Psoas muscle (tissue), 8 donors: ENCODE measurements at places on chromosomes 3 and 15. TPM values are rescaled to one million over a fixed set of nuclear protein-coding genes. Genes with fewer than 3 reads are reported as not detected.

Gene TMCO5A
- polyA plus RNA-seq = not detected

Gene SLC9C1
- polyA plus RNA-seq = 0.01 TPM

Gene CYB561D2
- 34.8 TPM for polyA plus RNA-seq

Gene XPC
- 6.2 TPM for polyA plus RNA-seq

Gene ALPK3
- polyA plus RNA-seq = 117 TPM

Gene UPK1B
- polyA plus RNA-seq = 0.03 TPM

Gene CTXND1
- 0.04 TPM for polyA plus RNA-seq

Gene CCDC54
- polyA plus RNA-seq = not detected

GRCh38 chr3:121231872-121232271 is 313.9 kb downstream of the POLQ start:
- no peak overlapping the region for H3K4me3 ChIP-seq
- H3K4me1 ChIP-seq = no peaks in the 10 kb centered on the region
- H3K36me3 ChIP-seq = no peaks in the 10 kb centered on the region
- H3K27me3 ChIP-seq = no peaks in the 10 kb centered on the region
- H3K27ac ChIP-seq = no peak overlapping the region

- no peaks in the 10 kb centered on the region for H3K4me1 ChIP-seq
- H3K27me3 ChIP-seq = no peaks in the 10 kb centered on the region
- no peak for DNase-seq
- no peaks in the 10 kb centered on the region for H3K36me3 ChIP-seq
- H3K27ac ChIP-seq = no peak overlapping the region
Measured at GRCh38 chr3:31836131-31837075, 144.7 kb downstream of the OSBPL10 start.

DNA sequence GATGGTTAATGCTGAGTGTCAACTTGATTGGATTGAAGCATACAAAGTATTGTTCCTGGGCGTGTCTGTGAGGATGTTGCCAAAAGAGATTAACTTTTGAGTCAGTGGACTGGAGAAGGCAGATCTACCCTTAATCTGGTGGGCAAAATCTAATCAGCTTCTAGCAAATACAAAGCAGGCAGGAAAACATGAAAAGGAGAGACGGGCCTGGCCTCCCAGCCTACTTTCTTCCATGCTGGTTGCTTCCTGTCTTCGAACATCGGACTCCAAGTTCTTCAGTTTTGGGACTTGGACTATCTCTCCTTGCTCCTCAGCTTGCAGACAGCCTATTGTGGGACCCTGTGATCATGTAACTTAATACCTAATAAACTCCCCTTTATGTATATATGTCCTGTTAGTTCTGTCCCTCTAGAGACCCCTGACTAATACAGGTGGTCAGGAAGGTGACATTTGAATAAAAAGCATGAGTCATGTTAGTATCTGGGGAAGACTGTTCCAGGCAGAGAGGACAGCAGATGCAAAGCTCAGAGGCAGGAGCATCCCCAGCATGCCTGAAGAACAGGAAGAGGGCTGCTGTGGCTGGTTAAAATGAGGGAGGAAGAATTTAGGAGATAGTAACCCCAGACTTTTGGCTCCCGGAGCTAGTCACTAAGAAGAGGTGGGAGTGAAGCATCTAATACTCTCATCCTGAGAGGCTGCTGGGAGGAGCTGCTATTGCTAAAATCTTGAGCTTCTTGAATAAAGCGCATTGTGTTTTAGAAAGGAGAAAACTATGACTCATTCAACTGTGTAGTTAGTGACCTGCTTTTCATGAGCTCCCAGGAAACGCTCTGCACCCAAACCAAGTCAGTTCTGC is 207.4 kb upstream of the HES1 start:
- no peak overlapping the region for H3K4me3 ChIP-seq
- no peaks in the 10 kb centered on the region for H3K4me1 ChIP-seq
- no peaks in the 10 kb centered on the region for H3K27me3 ChIP-seq
- H3K27ac ChIP-seq = no peak overlapping the region
- no peaks in the 10 kb centered on the region for H3K36me3 ChIP-seq
- no peak for DNase-seq

DNA sequence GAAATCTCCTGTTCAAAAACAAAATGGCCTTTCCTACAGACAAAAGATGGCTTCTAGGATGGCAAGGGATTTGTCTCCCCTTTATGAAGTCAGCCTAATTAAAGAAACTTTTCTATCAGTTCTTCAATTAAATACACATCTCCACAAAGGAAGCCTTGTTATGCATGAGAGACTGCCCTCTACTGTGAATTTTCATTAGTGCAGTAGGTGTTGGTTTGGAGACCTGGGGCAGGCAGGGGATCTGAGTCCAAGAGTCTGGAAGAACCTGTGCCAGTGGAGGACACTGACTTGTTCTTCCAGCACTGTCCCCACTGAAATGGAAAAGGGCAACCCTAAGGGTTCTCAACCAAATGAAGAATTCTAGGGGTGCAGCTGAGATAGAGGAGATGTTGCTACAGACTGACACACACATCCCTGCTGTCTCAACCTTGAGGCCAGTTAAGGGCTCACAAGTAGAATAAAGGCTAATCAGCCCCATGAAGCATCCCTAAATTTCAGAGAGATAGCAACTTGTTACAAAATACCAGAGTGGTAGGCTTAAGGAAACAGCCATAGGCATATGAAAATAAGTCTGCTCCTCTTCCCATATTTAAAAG is 174.0 kb upstream of the PRICKLE2 start:
- H3K36me3 ChIP-seq = no peaks in the 10 kb centered on the region
- H3K4me3 ChIP-seq = no peak overlapping the region
- no peaks in the 10 kb centered on the region for H3K27me3 ChIP-seq
- no peak overlapping the region for H3K27ac ChIP-seq
- DNase-seq = no peak

DNA sequence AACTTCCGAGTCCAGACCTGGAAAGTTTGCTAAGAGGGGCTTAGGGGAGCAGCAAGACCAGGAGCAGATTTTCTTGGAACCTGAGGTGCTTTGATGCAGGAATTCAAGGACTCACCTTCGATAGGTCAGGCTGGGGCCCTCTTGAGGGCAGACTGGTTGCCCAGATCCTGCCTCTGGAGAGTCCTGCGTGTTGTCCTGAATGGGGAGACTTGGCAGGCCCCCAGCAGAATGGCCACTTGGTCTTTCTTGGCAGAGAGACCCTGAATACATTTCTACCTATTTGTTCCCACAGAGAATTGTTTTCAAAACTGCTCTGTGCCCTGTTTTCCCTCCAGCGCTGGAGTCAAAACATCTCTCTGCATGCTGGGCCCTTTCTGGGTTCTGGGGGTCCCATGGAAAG is 4.2 kb downstream of the KLF13 start:
- DNase-seq = no peak
- no peaks in the 10 kb centered on the region for H3K27me3 ChIP-seq
- H3K4me3 ChIP-seq = no peak overlapping the region
- peak overlapping the region; percentile 97 for H3K27ac ChIP-seq
- peaks cover 53% of the 10 kb centered on the region for H3K4me1 ChIP-seq

DNA sequence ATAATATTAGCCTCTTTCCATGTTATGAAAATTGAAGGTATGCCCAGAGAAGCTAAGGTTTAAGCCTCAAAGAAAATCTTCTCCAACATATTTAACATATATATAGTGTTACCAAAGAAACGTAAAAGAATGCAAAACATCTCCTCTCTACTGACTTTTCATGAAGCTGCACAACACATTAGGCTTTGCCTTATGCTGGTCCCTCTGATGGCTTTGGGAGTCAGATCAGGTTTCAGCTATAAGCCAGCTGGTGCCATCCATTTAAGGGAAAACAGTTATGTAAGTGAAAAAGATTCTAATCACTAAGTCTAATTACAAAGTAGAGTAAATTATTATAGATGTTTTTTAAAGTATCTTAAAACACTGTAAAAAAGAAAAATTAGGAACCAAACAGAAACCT is 410.5 kb downstream of the LSAMP start:
- H3K4me1 ChIP-seq = no peaks in the 10 kb centered on the region
- DNase-seq = no peak
- H3K36me3 ChIP-seq = no peaks in the 10 kb centered on the region
- H3K27me3 ChIP-seq = no peaks in the 10 kb centered on the region

DNA sequence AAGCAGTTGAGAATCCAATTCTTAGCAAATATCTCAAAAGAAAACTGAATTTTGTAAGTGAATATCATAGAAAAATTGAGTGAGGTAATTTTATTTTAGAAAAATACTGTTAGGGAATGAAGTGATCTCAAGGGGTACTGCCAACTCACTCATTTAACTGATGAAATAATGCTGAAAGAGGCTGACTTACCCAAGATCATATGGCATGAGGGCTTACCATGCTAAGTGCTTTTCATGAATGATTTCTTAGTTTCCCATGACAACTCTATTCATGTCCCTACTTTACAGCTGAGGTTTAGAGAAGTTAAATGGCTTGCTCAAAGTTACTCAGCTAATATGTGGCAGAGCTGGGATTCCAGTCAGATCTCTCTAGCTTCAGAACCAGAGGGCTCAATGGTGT is 30.6 kb downstream of the CCDC14 start:
- no peak overlapping the region for H3K4me3 ChIP-seq
- H3K4me1 ChIP-seq = no peaks in the 10 kb centered on the region
- DNase-seq = no peak
- no peak overlapping the region for H3K27ac ChIP-seq
- H3K27me3 ChIP-seq = no peaks in the 10 kb centered on the region

DNA sequence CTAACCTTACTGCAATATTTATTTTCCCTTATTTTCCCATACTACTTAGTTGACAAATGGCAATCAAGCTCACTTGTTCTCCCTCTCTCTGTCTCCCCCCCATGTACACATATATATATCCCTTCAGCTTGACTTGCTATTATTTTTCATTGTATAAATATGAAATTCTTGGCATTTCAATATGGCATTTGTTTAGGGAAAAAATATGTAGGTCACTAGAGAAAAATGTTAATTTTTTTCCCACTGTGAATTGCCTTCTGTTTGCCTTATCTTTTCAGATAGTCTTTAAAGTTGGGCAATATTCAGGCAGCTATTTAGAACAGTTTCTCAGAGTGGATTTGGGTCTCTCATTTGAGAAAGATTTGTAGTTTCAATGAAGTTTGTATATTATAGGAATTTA is 62.8 kb upstream of the UTS2B start:
- H3K4me1 ChIP-seq = no peaks in the 10 kb centered on the region
- DNase-seq = no peak
- H3K27me3 ChIP-seq = no peaks in the 10 kb centered on the region
- H3K4me3 ChIP-seq = no peak overlapping the region
- H3K27ac ChIP-seq = no peak overlapping the region
- H3K36me3 ChIP-seq = peaks cover 69% of the 10 kb centered on the region

DNA sequence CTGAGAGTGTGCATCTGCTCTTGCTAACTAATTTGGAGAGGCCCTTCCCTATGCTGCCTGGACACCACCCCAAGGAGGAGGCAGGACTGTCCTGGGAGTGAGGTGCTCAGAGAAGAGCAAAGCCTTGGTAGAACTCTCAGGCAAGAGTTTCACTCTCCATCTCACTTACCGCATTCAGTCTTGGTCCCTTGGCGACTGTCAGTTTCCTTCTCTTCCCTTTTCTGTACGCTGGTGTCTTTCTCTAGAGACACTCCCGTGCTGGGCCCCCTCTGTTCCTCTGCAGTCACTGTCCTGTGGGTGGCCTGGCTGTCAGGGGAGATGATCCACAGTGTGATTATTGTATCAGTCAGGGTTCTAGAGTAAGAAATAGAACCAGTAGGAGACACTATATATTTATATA is 44.0 kb downstream of the IDH2 start:
- no peak overlapping the region for H3K27ac ChIP-seq
- H3K4me1 ChIP-seq = peaks cover 28% of the 10 kb centered on the region
- no peak overlapping the region for H3K4me3 ChIP-seq

- H3K4me3 ChIP-seq = no peak overlapping the region
- no peaks in the 10 kb centered on the region for H3K36me3 ChIP-seq
- peaks cover 61% of the 10 kb centered on the region for H3K4me1 ChIP-seq
- DNase-seq = no peak
Measured at GRCh38 chr3:15501126-15501525, 20.4 kb downstream of the COLQ start.
